Chondrocyte (in vitro differentiated cells): ENCODE measurements at places on chromosomes 2 and 18.

GRCh38 chr18:76102626-76103025 lies 392.4 kb downstream of the ZNF516 start:
- H3K27me3 ChIP-seq: peaks cover 2% of the 10 kb centered on the region
- DNase-seq: no peak
- H3K27ac ChIP-seq: no peak overlapping the region

GRCh38 chr2:1415501-1415900 lies 2.2 kb downstream of the TPO start:
- no peaks in the 10 kb centered on the region for H3K4me1 ChIP-seq
- no peaks in the 10 kb centered on the region for H3K36me3 ChIP-seq
- H3K27ac ChIP-seq: no peak overlapping the region
- DNase-seq: no peak
- H3K4me3 ChIP-seq: no peak overlapping the region
- H3K27me3 ChIP-seq: peaks cover 4% of the 10 kb centered on the region

- H3K4me3 ChIP-seq: no peak overlapping the region
- no peaks in the 10 kb centered on the region for H3K27me3 ChIP-seq
- peaks cover 6% of the 10 kb centered on the region for H3K4me1 ChIP-seq
- DNase-seq: no peak
- H3K27ac ChIP-seq: no peak overlapping the region
These were observed 26.7 kb upstream of the PRLH start for GRCh38 chr2:237539681-237540080.

- H3K4me1 ChIP-seq: no peaks in the 10 kb centered on the region
- H3K27ac ChIP-seq: no peak overlapping the region
- DNase-seq: no peak
- H3K4me3 ChIP-seq: no peak overlapping the region
These were observed 36.0 kb downstream of the CSRNP3 start for GRCh38 chr2:165505514-165505913.

GRCh38 chr2:180652794-180653193 lies 327.6 kb upstream of the UBE2E3 start:
- no peak for DNase-seq
- H3K4me3 ChIP-seq: no peak overlapping the region
- H3K36me3 ChIP-seq: no peaks in the 10 kb centered on the region
- H3K27me3 ChIP-seq: no peaks in the 10 kb centered on the region

GRCh38 chr18:48814490-48815178 lies 136.1 kb downstream of the SMAD7 start:
- H3K4me1 ChIP-seq: peaks cover 39% of the 10 kb centered on the region
- peak; percentile 28 for DNase-seq
- H3K4me3 ChIP-seq: no peak overlapping the region
- H3K36me3 ChIP-seq: peaks cover 36% of the 10 kb centered on the region

- H3K4me3 ChIP-seq: no peak overlapping the region
- H3K36me3 ChIP-seq: peaks cover 38% of the 10 kb centered on the region
- peak overlapping the region; percentile 64 for H3K27ac ChIP-seq
These were observed 23.1 kb downstream of the FOSL2 start for GRCh38 chr2:28415715-28416114.

DNA sequence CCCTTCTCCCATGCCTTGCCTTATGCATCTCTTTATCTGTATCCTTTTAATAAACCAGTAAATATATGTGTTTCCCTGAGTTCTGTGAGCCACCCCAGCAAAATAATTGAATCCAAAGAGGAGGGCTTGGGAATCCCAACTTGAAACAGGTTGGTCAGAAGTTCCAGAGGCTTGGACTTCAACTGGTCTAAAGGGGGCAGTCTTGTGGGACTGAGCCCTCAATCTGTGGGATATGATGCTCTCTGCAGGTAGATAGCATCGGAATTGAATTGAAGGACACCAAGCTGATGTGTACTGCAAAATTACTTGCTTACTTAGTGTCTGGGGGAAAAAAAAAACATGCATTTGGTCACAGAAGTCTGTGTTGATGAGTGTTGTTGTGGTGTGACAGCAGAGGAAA lies 1033.5 kb upstream of the TMEFF2 start:
- H3K4me1 ChIP-seq: peaks cover 3% of the 10 kb centered on the region
- H3K4me3 ChIP-seq: no peak overlapping the region
- H3K36me3 ChIP-seq: no peaks in the 10 kb centered on the region
- no peak for DNase-seq
- H3K27me3 ChIP-seq: peaks cover 4% of the 10 kb centered on the region
- H3K27ac ChIP-seq: no peak overlapping the region

- H3K4me1 ChIP-seq: peaks cover 74% of the 10 kb centered on the region
- H3K27ac ChIP-seq: peak overlapping the region; percentile 100
- H3K27me3 ChIP-seq: no peaks in the 10 kb centered on the region
- H3K36me3 ChIP-seq: peaks cover 25% of the 10 kb centered on the region
These were observed 224.8 kb downstream of the FAM210A start for GRCh38 chr18:13501543-13501887.

DNA sequence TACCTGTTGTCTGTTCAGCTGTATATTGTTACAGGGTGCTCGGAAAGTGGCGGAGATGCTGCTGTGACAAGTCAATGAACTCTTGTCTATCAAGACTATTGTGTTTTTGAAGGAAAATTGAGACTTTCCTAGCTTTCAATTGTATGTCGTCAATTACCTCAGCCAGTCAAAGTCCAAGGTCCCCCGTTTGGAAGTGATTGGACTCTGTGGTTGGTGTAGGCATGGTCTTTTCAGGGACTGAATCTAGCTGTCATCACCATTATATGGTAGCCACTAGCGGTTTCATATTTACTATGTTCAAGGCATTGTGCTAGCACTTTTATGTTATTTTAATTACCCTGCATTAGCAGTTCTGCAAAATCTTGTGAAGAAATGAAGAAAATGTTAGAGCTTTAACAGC lies 54.9 kb downstream of the XRCC5 start:
- no peaks in the 10 kb centered on the region for H3K4me1 ChIP-seq
- no peaks in the 10 kb centered on the region for H3K27me3 ChIP-seq
- no peak for DNase-seq
- H3K4me3 ChIP-seq: no peak overlapping the region
- H3K27ac ChIP-seq: no peak overlapping the region

DNA sequence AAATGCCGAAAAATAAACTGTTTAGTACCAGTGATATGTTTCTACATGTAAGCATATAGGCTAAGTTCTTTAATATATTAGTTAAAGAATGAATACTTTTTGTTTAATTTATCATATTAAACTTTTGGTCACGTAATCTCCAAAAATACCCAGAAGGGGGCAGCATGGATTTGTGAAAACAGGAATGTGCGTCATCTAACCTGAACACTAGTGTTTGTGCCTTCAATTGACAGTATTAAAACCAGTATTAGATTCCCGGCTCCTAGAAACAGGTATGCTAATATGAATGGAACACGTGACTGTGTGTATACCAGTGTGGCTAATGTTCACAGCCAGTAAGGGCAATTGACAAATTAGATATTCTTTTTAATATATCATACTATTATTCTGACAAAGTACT lies 51.8 kb downstream of the WDR7 start:
- no peak for DNase-seq
- no peak overlapping the region for H3K4me3 ChIP-seq
- H3K36me3 ChIP-seq: peaks cover 2% of the 10 kb centered on the region
- no peaks in the 10 kb centered on the region for H3K27me3 ChIP-seq

- no peak overlapping the region for H3K4me3 ChIP-seq
- no peak for DNase-seq
- no peaks in the 10 kb centered on the region for H3K27me3 ChIP-seq
- no peak overlapping the region for H3K27ac ChIP-seq
- H3K4me1 ChIP-seq: peaks cover 20% of the 10 kb centered on the region
These were observed 261.4 kb upstream of the TCF4 start for GRCh38 chr18:55849391-55849790.

DNA sequence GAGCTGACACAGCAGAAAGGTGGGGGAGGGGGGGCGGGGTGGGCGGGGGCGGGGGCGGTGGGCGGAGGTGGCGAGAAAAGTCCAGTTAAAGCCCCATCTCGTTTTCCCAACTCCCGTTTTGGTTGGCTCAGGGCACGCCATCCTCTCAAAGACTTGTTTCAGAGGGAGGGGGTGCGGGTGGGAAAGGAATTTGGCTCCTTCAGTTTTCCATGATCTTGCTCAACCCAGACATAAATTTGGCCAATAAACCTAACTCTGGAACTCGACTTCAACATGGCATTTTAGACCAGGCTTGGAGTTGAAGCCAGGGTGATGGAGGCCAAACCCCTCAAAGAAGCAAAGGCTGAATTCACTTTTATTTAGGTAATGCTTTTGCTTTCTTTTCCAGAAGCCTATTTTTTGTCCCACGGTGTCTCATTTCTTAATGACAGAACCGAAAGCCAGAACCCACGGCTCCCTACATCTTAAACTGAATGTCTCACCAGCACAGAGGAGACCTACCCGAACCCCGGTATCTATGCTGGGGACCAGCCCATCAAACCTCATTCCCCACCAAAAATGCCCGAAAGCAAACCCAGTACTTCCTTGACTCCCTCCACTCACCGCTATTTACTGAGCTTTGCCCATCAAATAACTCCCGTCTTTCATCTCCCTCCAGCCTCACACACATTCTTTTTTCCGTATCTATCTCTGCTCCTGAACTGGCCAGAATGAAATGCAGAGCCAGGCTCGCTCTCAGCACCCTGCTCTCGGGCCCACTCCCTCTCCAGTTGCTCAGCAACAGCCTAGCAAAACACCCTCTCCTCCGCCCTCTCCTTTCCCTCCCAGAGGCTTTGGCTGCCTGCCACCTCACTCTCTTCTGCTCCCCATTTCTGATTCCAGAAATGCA lies 4.3 kb downstream of the IGFBP5 start:
- H3K4me3 ChIP-seq: peak overlapping the region; percentile 76
- peak overlapping the region; percentile 95 for H3K27ac ChIP-seq
- H3K4me1 ChIP-seq: peaks cover 78% of the 10 kb centered on the region
- DNase-seq: no peak
- H3K27me3 ChIP-seq: no peaks in the 10 kb centered on the region

DNA sequence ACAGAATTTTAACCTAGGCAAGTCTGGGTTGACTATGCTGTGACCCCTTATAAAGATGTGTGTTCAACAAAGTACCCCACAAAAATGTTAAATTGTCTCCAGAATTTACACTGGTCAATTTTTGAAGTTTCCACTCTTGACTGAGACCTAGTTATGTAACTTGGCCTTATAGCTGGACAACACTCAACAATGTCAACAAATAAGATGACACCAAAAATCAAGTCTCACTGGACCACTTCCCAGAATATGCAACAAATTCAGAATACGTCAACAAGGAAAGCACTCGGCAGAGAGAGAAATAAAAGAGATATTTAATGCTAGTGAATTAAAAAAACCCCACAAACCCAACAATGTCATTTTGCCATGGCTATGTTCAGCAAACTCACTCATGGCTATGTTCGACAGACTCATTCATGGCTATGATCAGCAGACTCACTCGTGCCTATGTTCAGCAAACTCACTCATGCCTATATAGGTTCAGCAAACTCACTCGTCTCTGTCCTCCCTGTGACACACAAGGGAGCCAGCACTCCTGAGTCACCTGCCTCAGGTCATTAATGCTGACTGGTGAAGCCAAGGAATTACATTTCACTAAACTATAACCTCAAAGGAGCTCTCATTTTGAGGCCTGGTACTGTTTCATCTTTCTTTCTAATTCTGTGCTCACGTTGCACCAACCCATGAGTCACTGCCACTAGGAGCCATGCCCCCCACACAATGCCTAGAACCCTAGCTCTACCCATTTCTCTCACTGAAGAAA lies 72.7 kb downstream of the PTPN2 start:
- no peaks in the 10 kb centered on the region for H3K27me3 ChIP-seq
- DNase-seq: no peak
- H3K27ac ChIP-seq: no peak overlapping the region
- H3K4me3 ChIP-seq: no peak overlapping the region
- peaks cover 13% of the 10 kb centered on the region for H3K36me3 ChIP-seq

DNA sequence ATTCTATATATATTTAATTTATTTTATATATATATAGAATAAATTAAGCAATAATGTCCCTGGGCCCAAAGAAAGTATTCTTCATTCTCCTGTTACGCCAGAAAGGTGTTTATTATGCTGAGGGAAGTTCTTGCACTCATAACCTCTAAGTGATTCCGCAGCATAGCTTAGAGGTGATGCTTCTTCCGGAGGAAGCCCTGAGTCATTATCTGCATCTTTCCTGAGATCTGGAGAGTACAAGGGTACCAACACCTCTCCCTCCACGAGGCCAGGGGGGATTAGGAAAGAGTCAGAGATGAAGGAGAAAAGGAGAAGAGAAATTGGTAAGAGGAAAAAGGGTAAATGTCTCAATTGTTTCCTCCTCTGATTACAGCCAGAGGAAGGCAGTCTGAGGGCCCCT lies 43.1 kb upstream of the RTN4 start:
- H3K4me3 ChIP-seq: no peak overlapping the region
- H3K27ac ChIP-seq: peak overlapping the region; percentile 78
- no peaks in the 10 kb centered on the region for H3K36me3 ChIP-seq
- H3K4me1 ChIP-seq: peaks cover 23% of the 10 kb centered on the region
- DNase-seq: no peak
- H3K27me3 ChIP-seq: no peaks in the 10 kb centered on the region

DNA sequence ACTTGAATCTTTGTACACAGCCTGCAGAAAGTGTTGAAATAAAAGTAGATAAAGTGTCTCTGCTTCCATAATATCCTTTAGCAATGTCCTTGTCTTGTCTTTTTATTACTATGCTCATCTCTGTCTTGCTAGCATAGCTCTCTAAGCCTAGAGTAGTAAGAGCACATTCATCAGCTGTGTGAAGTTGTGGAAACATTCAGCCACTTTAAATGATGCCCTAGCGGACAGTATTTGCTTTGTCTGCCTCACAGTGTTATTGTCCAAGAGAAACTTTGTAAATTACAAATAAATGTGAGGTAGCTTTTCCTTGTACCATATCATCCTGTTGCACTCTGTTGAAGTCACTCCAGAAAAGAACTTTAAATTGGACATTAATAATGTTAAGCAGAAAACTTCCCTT lies 60.3 kb upstream of the TTC21B start:
- no peak overlapping the region for H3K4me3 ChIP-seq
- no peak overlapping the region for H3K27ac ChIP-seq
- H3K36me3 ChIP-seq: no peaks in the 10 kb centered on the region
- H3K4me1 ChIP-seq: peaks cover 4% of the 10 kb centered on the region
- H3K27me3 ChIP-seq: no peaks in the 10 kb centered on the region

DNA sequence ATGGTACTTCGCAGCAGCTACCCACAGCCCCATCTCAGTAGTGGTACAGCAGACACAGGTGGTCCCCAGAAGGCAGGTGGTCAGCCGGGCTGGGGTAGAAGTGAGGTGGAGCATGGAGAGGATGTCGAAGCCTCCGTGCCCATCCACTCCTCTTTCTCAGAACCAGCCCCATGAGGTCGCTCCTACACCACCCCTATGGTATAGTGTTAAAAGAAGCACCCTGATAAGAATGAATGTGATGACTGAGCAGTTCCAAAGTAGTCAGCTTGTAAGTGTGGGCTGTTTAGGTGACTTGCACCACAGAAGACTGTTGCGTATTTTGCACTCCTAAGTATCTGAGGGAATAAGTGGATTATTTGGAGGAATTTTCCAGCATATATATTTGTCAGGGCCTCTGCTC lies 111.3 kb downstream of the WDSUB1 start:
- H3K27me3 ChIP-seq: no peaks in the 10 kb centered on the region
- H3K4me1 ChIP-seq: peaks cover 5% of the 10 kb centered on the region
- no peak for DNase-seq
- no peak overlapping the region for H3K4me3 ChIP-seq

GRCh38 chr18:13271302-13271911 lies 52.8 kb downstream of the LDLRAD4 start:
- DNase-seq: peak; percentile 25
- H3K27ac ChIP-seq: no peak overlapping the region
- no peak overlapping the region for H3K4me3 ChIP-seq

- no peak for DNase-seq
- H3K4me1 ChIP-seq: peaks cover 5% of the 10 kb centered on the region
- no peak overlapping the region for H3K27ac ChIP-seq
These were observed 43.7 kb downstream of the RPIA start for GRCh38 chr2:88735133-88735532.
